ENCODE measurements at places on chromosomes 2 and 18.

- no peak for DNase-seq
These were observed 40.0 kb downstream of the HK2 start for GRCh38 chr2:74873678-74874640.

DNA sequence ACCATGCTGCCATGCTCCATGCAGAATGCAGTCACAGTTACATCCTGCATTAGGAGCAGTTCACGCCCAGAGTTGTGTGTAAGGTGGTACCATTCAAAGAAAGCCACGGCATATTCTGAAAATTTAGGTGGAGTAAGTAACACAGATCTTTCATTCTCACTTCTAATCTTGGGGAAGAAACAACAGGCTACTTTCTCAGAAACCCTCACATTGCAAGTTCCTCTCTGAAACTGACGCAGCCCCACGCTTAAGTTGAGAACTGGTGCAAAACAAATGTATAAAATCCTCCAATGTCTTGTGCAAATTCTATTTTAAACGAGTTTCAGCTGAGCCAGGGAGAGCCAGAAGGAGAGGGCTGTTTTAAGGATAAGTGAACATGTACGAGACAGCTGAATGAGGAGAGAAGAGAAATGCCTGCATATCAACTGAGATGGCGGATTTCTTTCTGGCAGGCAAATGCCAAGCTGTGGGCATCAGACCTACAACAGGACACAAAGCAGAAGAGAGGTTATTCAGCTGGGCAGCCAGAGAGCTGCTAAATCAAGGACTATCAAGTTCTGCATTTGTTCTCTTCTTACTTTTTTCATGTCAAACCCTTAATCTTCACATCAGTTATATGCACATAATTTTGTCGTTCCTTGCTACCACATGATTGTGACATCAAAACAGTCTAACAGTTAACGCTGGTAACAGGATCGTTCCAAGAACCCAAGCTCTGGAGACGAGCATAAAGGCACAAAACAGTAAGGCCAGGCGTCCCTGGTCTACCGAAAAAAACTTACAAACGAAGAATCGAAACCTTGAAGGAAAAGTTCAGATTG, 6.4 kb downstream of the ARL4C start:
- DNase-seq, result no peak

- peak; percentile 66 for DNase-seq
These were observed 904.8 kb upstream of the CHAC2 start for GRCh38 chr2:52862801-52863200.

GRCh38 chr2:216661639-216662375, 28.6 kb downstream of the IGFBP2 start:
- no peak for DNase-seq
